WTC11 (cell line): ENCODE measurements at places on chromosomes 4 and X. TPM values are rescaled to one million over a fixed set of nuclear protein-coding genes. Genes with fewer than 3 reads are reported as not detected.

GRCh38 chrX:30577362-30577991 lies at the start of gene TASL:
TSS of gene TASL (minus strand) at chrX:30577766. CDS start at chrX:30560355, 17,411 bp downstream.
- no peak for DNase-seq
- no peak within 1 kb of the TSS for H3K4me3 ChIP-seq
- H3K27ac ChIP-seq = no peak within 1 kb of the TSS
- no peaks in the 10 kb centered on the region for H3K4me1 ChIP-seq

GRCh38 chrX:133300591-133300990 lies 82.4 kb upstream of the TFDP3 start:
- H3K36me3 ChIP-seq = peaks cover 41% of the 10 kb centered on the region
- no peak for DNase-seq
- H3K27ac ChIP-seq = peak overlapping the region; percentile 23; the same call in 1 of the 2 replicates
- H3K4me1 ChIP-seq = peaks cover 5% of the 10 kb centered on the region
- H3K4me3 ChIP-seq = no peak overlapping the region

DNA sequence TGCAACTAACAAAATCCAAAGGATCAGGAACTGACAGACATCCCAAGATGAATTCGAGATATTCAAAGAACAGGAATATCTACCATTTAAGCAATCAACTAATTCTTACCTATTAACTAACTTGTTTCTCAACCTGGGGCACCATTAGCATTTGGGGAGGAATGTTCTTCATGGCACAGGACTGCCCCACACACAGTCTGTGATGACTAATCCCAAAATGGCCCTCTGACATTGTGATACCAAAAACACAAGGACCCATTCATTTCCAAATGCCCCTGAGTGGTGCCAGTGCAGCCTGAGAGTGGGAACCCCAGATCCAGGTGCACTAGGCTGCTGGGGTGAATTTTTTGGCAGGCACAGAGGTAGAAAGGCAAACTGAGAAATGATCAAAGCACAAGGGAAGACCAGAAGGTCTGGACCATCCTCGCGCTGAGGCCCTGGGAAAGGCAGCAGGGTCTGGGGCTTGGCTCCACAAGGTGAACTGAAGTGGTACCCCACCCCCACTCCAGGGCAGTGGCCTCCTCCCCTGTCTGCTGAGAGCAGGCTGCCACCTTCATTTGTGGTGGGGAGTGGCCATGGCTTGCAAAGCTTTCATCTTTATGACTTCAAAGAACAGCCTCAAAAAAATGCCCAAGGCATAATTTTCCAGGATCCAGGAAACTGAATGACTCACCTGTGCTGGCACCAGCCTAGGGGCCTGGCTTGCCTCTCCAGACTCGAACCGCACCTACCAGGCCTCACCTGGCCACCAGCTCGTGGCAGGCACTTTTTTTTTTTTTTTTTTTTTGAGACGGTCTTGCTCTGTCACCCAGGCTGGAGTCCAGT lies 122.4 kb downstream of the BCOR start:
- peaks cover 16% of the 10 kb centered on the region for H3K36me3 ChIP-seq
- peaks cover 5% of the 10 kb centered on the region for H3K27me3 ChIP-seq
- H3K4me3 ChIP-seq = no peak overlapping the region
- no peak for DNase-seq

- no peak overlapping the region for H3K4me3 ChIP-seq
- DNase-seq = no peak
- no peak overlapping the region for H3K27ac ChIP-seq
- peaks cover 30% of the 10 kb centered on the region for H3K4me1 ChIP-seq
- peaks cover 2% of the 10 kb centered on the region; the same call in 1 of the 2 replicates for H3K27me3 ChIP-seq
These were observed 317.2 kb downstream of the DHX15 start for GRCh38 chr4:24266951-24267722.

GRCh38 chr4:46354701-46355262 lies 35.1 kb downstream of the GABRA2 start:
- H3K27me3 ChIP-seq = no peaks in the 10 kb centered on the region
- no peaks in the 10 kb centered on the region for H3K36me3 ChIP-seq
- H3K27ac ChIP-seq = no peak overlapping the region
- H3K4me3 ChIP-seq = no peak overlapping the region

- no peak overlapping the region for H3K27ac ChIP-seq
- no peaks in the 10 kb centered on the region for H3K27me3 ChIP-seq
- H3K4me1 ChIP-seq = no peaks in the 10 kb centered on the region
- no peaks in the 10 kb centered on the region for H3K36me3 ChIP-seq
These were observed 352.2 kb upstream of the CPEB2 start for GRCh38 chr4:14650127-14650526.

DNA sequence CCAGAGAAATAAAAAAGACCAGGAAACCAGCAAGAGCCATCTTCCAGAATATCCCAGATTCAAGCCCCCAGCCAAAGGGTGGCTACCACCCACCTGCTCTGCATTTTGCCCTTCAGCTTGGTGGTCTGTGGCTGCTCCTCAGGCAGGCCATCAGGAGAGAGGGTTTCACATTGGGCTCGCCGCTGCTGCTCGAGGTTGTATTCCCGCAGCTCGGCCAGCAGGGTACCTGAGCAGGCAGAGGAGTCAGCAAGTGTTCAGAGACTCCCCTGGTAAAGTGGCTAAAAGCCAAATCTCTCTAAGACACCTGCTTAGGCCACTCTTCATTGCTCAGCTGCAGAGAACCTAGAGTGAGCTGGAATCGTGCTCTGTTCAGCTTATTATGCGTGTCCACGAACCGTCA lies 110.8 kb upstream of the HSD17B10 start:
- no peak overlapping the region for H3K4me3 ChIP-seq
- DNase-seq = no peak
- no peaks in the 10 kb centered on the region for H3K4me1 ChIP-seq
- H3K27ac ChIP-seq = no peak overlapping the region
- peaks cover 86% of the 10 kb centered on the region for H3K36me3 ChIP-seq

DNA sequence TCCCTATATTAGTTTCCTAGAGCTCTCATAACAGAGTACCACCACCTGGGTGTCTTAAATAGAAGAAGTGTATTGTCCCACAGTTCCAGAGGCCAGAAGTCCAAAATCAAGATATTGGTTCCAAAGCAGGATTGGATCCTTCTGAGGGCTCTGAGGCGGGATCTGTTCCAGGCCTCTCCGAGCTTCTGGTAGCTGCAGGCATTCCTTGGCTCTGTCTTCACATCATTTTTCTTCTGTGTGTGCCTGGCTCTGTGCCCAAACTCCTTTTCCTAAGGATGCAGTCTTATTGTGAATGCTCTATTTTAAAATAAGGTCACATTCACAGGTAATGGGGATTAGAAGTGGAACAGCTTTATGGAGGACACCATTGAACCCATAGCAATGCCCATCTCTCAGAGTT lies 253.7 kb upstream of the TAPT1 start:
- no peaks in the 10 kb centered on the region; the same call in 1 of the 2 replicates for H3K27me3 ChIP-seq
- no peaks in the 10 kb centered on the region for H3K4me1 ChIP-seq
- no peak for DNase-seq
- H3K27ac ChIP-seq = no peak overlapping the region

DNA sequence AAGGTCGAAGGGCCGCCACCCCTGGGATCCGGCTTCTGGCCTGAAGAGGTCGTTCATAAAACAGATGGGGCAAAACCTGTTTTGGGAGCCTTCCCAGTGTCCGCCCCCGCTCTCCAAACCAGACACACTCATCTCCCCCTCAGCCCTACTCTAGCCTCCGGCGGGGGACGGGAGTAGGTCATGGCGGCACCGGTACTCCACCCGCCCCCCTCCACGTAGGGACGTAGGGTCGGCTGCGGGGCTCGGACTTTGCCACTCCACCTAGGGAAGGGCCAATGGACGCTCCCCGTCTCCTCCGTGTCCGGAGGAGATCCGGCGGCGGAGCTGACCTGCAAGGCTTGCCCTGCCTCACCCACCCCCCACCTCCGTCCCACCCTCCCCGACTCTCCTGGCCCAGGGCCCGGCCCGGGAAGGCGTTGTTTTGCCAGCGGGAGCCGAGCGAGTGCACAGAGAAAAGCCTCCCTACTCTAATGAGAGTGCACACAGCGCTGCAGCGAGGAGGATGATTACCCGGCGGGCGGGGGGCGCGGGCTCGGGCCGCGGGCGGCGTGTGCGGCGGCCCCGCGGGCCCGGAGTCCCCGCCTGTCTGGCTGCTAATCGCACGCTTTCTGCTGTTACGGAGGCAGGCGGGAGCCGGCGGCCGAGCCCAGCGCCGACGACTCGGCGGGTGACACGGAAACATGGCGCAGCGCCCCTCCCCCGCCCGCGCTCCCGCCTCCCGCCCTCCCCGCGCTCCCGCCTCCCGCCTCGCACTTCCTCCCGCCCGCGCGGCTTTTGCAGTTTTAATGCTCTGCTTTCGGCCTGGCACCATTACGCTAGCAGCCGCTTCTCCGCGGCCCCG lies 8.3 kb upstream of the BCOR start:
- no peaks in the 10 kb centered on the region for H3K36me3 ChIP-seq
- peak overlapping the region; percentile 83 for H3K4me3 ChIP-seq
- H3K27ac ChIP-seq = no peak overlapping the region; the same call in 1 of the 2 replicates
- H3K27me3 ChIP-seq = peaks cover 40% of the 10 kb centered on the region
- peaks cover 22% of the 10 kb centered on the region for H3K4me1 ChIP-seq

DNA sequence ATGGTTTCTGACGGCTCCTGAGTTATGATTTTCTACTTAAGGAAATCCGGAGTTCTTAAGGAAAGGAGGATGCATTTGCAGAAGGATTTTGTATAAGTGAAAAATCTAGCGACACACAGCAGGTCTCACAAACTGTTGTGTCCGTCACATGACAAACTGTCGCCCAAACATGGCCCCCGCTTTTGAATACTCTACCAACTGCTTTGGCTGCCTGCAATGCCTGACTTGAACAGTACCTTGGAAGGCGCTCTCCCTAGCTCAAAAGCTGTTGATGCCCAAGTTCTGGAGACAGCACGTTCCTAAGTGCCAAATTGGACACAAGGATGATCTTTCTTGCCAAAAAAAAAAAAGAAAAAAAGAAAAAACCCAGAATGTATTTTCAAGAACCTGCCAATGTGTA lies 103.2 kb downstream of the ENPP6 start:
- no peaks in the 10 kb centered on the region for H3K36me3 ChIP-seq
- H3K27ac ChIP-seq = no peak overlapping the region
- H3K27me3 ChIP-seq = no peaks in the 10 kb centered on the region
- no peak overlapping the region for H3K4me3 ChIP-seq

DNA sequence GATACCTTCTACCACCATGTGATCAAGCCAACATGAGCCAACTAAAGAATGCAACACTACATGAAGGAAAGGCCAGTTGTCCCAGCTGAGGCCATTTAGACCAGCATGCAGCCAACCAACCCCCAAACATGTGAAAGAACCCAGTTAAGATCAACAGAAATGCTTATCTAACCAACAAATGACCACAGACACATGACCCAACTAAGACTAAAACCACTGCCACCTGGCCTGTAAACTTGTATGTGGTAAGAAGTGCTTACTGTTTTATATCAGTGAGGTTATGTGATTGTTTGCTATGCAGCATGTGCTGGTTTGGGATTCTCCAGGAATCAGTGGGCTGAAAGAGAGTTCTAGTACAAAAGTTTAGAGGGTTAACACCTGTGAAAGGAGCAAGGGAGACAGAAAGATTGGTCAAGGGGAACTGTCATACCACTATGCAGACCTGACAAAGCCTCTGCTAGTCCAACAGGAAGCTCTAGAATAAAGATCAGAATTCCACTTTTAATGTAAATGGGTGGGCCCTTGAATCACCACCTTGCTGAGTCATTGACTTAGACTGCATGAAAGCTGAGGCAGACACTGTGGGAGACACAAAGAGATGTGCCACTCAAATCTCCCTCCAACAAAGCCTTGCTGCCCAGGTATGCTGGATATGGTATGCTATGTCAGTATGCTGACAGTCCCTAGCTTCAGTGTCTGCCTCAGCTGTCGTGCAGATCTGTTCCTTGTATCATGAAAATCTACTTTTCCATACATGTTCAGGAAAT lies 6.1 kb upstream of the SH3D19 start:
- no peak overlapping the region for H3K4me3 ChIP-seq
- no peak overlapping the region for H3K27ac ChIP-seq
- no peaks in the 10 kb centered on the region; the same call in 1 of the 2 replicates for H3K27me3 ChIP-seq
- H3K36me3 ChIP-seq = no peaks in the 10 kb centered on the region

GRCh38 chrX:574251-574650 lies 56.3 kb upstream of the SHOX start:
- no peak for DNase-seq
- H3K4me3 ChIP-seq = no peak overlapping the region

GRCh38 chrX:52378870-52379269 lies 10.0 kb downstream of the XAGE2 start:
- no peaks in the 10 kb centered on the region for H3K4me1 ChIP-seq
- no peak for DNase-seq
- peaks cover 2% of the 10 kb centered on the region; the same call in 1 of the 2 replicates for H3K27me3 ChIP-seq
- H3K27ac ChIP-seq = no peak overlapping the region

GRCh38 chrX:15404401-15405096 lies 20.3 kb upstream of the VEGFD start:
- no peak for DNase-seq
- H3K27ac ChIP-seq = no peak overlapping the region; the same call in 1 of the 2 replicates
- 0 out of 2 replicates have a peak, but pooled peaks cover 4% of the 10 kb centered on the region for H3K36me3 ChIP-seq
- H3K4me1 ChIP-seq = peaks cover 20% of the 10 kb centered on the region

GRCh38 chr4:8417071-8417614 lies 23.4 kb downstream of the ACOX3 start:
- no peaks in the 10 kb centered on the region for H3K27me3 ChIP-seq
- H3K27ac ChIP-seq = no peak overlapping the region
- H3K4me3 ChIP-seq = no peak overlapping the region
- H3K36me3 ChIP-seq = no peaks in the 10 kb centered on the region
- H3K4me1 ChIP-seq = no peaks in the 10 kb centered on the region
- DNase-seq = no peak

CT45A5 gene
- not detected in 3 replicates for total RNA-seq

SMR3B gene
- total RNA-seq = not detected in 3 replicates

PITX2 gene
- total RNA-seq = 11.3 to 24.9 TPM (median 12.2 TPM) in 3 replicates

FAM184B gene
- 0.11 to 0.23 TPM (median 0.17 TPM) in 3 replicates for total RNA-seq

USP26 gene
- 0.11 TPM in 1 of 3 replicates, not detected in the others for total RNA-seq

LPAR4 gene
- total RNA-seq = 7.1 to 7.8 TPM (median 7.3 TPM) in 3 replicates

CMC4 gene
- 3.0 to 6.4 TPM (median 5.9 TPM) in 3 replicates for total RNA-seq

TMPRSS11D gene
- not detected in 3 replicates for total RNA-seq

NXF2B gene
- total RNA-seq = 0.11 to 0.31 TPM (median 0.18 TPM) in 3 replicates

PHKA1 gene
- 8.5 to 9.9 TPM (median 8.8 TPM) in 3 replicates for total RNA-seq
